HS-5 (cell line): ENCODE measurements at places on chromosomes 4 and X.

DNA sequence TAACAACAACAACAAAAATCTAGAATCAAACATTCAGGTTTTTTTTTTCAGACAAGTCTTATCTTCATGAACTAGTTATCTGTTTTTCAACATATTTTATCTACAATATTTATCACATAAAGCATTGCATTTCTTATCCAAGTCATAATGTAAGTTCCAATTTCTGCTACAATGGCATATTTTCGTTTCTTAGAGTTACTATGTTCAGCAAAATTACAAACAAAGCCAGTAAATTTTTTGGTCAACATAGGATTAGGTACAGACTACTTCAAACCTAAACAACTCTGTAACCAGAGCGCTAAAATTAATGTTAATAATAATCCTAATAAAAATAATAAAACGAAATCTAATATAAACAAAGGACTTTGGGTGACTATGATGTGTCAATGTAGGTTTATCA is 165.4 kb upstream of the TACR3 start:
- no peak for DNase-seq

DNA sequence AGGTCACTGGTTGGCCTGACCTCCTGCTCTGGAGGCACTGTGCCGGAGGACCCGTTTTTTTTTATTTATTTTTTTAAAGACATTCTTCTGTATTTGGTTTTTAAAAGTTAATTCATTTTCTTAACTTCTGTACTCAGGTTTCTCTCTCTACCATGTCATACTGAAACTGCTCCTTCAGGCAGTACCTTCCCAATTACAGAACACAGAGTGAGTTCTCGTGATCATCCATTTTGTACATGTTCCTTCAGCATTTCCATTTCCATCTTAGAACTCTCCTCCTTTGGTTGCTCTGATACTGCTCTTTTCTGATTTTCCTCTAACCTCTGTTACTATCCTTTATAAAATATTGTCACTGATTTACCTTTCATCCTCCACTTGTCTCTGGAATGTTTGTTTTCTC is 17.9 kb downstream of the UBE2K start:
- DNase-seq: no peak

- no peak for DNase-seq
Observed at GRCh38 chrX:50111742-50112141, 89.1 kb downstream of the AKAP4 start.

DNA sequence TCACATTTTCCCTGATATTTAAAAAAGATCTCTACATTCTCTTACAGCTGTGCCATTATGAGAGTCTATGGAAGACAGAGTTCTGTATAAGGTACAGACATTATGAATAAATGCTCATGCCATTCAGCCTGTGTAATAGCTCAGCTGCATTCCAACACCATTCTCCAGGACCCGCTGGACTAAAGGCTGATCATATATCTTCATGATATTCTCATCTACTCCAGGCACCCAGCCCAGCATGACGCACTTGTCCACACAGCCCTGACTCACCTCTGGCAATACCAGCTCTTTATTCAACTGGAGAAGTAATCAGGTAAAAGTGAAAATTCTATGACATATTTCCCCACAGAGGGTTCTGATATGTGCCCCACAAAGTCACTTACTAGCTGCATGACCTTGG is 437.5 kb upstream of the FGF16 start:
- DNase-seq: no peak

DNA sequence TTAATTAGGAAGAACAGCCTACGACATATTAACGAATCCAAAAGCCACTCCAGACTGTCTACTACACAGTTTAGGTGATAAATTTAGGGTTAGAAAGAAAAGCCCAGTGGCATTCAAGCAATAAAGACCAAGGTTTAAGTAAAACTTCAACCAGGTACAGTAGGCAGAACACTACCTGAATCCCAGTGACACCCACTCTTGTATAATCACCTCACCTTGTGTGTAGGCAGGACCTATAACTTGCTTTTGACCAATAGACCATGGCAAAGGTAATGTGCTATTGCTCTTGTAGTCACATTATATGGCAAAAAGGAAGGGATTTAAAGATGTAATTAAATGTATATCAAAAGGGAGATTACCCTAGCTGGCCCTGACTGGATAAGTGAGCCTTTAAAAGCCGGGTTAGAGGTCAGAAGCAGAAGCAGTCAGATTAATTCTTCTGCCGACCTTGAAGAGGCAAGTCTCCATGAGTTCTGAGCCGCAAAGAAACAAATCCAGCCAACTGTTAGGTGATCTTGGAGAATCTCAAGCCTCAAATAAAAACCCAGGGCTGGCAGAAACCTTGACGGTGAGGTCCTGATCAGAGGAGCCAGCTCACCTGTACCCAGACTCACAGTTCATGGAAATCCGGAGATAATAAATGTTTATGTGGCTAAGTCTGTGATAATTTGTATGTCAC is 8.8 kb downstream of the FSTL5 start:
- DNase-seq: no peak

- no peak for DNase-seq
Observed at GRCh38 chr4:27666943-27667342, 806.3 kb downstream of the STIM2 start.

DNA sequence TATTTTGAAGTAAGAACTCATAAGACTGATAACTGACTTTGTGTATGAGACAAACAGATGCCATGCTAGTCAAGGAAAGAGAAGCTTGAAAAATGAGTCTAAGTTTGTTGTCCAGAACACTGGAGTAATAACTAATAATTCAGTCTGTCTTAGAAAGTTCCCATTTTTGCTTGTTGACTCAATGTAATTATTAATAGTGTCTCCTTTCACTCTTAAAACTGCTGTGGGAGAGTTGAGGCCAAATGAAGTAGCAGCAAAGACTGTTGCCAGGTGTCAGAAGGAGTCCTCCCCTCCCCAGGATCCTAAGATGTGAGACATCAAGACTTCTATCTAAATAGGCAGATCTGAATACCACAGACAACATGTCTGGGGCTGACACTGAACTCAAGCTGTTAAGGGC is 20.8 kb upstream of the FAM13A start:
- no peak for DNase-seq

DNA sequence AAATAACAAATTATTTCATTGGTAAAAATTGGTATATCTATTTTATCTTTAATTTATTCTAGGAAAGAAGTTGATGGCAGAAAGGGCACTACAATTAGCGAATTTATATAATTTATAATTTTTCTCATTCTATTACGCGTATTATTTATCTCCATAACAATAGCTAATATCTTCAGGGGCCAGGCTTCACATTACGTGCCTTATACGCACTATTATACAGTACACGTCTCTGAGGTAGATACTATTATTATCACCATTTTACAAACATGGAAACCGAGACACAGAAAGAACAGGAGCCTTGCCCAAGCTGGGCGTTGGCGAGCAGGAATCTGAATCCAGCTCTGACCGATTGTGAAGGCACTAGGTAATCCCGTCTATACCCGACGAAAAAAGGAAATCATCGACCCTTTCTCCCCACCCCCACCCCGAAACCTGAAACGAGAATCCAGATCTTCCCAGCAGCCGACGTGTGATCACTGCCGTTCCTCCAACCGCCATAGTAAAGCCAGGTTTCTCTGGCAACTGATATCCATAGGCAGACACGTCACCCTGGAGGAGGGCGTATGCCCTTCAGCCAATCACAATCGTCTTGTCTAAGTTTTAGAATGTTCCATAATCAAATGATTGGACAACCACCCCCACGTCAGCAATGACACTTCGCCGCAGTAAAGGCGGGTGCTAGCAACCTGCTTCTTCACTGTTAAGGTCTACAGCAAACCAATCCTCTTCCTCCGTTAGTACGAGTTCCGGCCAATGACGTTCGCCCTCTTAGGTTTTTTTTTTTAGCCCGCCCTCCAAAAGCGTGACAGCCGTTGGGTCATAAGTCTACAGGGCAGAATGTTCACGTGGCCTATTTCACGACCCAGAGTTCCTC is at the start of gene MORF4L2:
Gene MORF4L2 (minus strand): TSS at position 501 of the 874 bp plus-strand sequence. CDS start 9,672 bp downstream, outside the sequence.
- peak; percentile 92 for DNase-seq

GRCh38 chr4:20403290-20403689 is 151.6 kb downstream of the SLIT2 start:
- no peak for DNase-seq

DNA sequence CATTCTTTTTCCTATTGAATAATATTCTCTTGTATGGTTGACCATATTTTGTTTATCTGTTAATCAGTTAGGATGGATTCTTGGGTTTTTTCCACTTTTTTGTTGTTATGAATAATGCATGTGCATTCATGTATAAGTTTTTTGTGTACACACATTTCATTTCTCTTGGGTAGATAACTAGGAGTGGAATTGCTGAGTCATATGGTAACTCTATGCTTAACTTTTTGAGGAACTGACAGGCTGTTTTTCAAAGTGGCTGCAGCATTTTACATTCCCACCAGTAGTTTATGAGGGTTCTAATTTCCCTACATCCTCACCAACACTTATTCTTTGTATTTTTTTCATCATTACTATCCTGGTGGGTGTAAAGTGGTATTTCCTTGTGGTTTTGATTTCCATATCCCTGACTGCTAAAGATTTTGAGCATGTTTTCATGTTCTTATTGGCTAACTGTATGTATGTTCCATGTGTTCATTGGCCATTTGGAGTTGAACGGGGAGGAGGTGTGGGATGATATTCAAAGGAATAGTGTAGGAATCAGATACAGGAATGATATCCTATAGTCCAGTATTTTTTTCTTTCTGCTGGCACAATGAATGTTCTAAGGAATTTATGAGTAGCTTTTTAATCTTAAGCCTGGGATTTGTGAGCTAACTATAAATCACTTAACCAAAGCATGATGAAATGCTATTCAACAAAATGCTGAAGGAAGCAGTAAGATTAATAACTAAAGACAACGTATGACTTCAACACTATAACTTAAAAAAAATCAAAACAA is 114.3 kb downstream of the AMELX start:
- no peak for DNase-seq

- no peak for DNase-seq
Observed at GRCh38 chrX:138982365-138982764, 270.8 kb upstream of the FGF13 start.

DNA sequence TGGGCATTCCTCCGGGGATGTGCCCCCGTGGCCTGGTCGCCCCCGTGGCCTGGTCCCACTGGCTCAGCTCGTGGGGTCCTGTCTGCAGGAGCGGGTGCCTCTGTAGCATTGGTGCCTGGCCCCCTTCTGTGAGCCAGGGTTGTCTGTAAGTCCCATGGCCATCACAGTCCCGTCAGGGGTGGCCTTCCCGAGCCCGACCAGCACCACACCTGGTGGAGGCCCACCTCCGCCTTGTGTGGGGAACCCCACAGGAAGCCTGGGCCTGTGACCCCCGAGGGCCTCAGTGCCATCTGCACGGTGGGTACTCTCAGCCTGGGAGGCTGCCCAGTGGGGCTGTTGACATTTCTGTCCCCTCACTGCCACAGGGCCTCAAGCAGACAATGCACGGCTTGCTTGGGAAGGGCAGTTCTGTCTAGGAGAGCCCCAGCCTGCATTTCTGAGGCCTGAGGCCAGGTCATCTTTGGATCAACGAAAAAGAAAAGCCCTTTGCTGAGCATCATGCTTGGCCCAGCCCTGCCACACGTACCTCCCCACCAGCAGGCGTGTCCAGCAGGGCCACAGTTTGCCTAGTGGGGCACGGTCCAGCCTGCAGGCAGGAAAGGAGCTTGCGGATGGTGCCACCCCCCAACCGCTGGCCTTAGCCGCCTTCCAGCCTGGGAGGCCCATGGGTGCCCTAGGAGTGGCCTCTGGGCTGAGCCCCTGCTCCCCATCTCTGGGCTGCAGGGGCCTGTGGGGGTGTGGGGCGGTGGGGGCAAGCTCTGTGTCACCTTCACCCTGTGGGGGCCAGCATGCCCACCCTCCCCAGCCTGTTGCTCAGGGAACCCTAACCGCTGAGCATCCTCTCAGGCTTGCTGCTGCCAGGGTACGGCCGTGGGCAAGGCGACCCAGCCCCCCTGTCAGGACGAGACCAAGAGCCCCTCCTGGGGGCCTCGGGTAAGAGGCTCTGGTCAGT is 23.2 kb downstream of the NKX1-1 start:
- no peak for DNase-seq

GRCh38 chr4:44914748-44915147 is 188.4 kb upstream of the GNPDA2 start:
- DNase-seq: no peak

DNA sequence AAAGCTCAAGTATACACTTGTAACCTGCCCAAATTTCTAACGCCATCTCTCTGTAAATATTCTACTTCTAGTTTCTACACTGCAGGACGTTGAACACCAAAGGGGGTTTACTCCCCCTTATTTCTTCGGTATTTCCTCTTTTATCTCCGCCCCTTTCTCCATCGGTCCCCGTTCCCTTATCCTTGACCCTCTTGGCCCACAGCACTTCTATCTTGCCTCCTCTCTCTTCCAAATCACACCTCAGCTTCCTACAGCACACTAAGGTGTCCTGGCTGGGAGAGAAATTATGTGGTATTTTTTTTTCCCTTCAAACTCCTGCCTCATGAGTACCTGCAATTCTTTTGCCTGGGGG is 715 bp downstream of the ZMAT1 start:
- DNase-seq: no peak

DNA sequence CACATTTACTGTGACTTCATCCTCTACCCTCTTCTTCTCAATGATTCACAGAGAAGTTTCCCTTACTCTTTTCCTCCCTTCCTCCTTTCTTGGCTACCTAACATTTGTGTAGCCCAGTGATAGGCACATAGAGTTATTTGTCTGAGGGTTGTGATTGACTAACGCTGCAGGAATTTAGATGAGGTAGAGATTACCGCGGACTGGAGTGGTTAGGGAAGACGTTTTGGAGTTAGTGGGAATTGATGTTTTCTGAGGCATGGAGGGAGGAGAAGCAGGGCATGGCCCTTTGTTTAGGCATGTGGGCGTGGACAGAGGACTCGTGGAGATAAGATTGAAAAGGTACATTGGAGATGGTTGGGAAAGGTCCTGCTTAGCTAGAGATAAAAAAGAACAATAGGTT is 246.7 kb downstream of the GPAT3 start:
- no peak for DNase-seq

GRCh38 chr4:42570221-42570620 is 86.7 kb downstream of the ATP8A1 start:
- DNase-seq: no peak

GRCh38 chr4:54230484-54231418 is 1.7 kb downstream of the PDGFRA start:
- DNase-seq: no peak

- DNase-seq: no peak
Observed at GRCh38 chr4:5826437-5827107, 66.3 kb downstream of the CRMP1 start.

- DNase-seq: peak; percentile 89
Observed at GRCh38 chrX:19709812-19710518, 177.4 kb downstream of the SH3KBP1 start.

DNA sequence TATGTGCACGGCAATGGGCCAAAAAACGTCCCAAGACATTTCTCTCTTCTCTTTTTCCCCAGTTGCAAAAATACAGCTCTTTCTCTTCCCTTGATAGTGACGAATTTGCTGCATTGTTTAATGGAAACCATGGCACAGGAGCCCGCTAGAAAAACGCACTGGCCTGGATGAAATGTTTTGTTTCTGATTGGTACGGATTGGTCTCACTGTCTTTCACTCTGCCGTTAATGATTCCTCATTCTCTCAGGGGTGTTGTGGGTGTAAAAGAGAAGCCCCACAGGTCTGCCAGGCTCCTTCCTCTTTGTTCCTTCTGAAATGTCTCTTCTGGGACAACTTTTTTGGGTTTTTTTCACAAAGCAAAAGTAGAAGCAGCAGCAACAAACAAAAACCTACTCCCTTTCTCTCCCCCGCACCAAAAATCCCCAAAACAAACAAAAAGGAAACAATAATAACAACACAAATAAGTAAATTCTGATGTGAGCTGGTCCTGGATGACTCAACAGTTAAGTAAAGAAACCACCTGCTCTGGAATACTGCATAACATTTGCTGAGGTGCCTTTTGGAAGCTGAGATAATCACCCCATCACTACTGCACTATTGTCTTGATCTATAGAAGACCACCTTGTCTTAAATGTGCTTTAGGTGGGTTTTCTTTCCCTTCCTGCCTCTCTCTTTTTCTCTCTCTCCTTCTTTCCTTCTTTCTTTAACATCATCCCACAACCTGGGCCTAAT is 89.8 kb downstream of the PLAC1 start:
- DNase-seq: no peak
